Stimulated activated CD8-positive, alpha-beta memory T cell treated with anti-CD3 and anti-CD28 coated beads, Interleukin-15, amount 100 ng/mL, for 24 hours (primary cell): ENCODE measurements at places on chromosomes 16 and 17.
A peak's percentile ranks its signal among the peaks of the same experiment; 100 is the strongest.

DNA sequence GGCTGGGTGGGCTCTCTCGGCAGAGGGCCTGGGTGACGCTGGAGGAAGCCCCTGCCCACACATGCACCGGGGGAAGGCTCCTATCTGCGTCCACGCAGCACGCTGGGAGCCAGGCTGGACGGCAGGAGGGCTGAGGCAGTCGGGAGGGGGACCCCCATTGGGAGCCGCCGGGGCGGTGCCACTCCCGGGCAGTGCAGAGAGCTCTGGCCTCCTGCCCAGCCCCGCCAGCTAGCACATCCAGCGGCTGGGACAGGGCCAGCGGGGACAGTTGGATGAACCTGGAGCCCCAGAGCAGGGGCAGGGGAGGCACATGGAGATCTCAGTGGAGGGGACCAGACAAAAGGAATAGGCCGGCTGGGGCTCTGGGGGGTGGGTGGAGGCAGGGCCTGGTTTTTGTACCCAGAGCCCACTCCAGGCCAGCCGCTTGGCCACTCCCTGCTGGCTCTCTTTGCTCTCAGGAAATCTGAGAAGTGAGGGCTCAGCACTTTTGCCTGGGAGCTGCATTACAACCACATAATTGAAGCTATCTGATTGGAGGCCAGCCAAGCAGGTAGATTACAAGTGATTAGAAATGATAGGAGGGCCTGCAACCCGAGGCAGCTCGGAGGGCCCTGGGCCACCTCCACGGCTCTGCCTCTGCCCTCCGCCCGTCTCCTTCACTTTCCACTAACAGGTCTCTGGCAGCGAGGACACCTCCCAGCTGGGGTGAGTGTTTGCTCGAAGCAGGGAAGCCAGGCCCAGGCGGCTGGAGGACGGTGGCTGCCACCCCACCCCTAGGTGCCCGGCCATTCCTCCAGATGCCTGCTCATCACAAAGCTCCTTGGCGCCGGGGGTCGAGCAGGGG, 40.1 kb downstream of the ENGASE start:
- DNase-seq: no peak

DNA sequence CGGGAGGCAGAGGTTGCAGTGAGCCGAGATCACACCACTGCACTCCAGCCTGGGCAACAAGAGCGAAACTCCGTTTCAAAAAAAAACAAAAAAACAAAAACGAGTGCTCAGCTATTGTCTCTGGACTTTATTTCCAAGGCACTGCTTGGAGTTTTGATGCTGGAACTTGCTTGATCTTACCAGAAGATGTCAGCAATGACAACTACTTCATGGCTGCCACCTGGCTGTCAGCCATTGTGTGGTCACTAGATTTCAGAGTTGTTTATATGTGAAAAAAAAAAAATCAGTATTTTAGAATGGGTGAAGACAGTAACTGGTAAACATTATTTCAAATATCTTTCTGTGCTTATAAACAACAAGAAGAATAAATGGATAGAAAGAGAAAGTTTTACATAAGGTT, 26.3 kb upstream of the OR4D1 start:
- no peak for DNase-seq

DNA sequence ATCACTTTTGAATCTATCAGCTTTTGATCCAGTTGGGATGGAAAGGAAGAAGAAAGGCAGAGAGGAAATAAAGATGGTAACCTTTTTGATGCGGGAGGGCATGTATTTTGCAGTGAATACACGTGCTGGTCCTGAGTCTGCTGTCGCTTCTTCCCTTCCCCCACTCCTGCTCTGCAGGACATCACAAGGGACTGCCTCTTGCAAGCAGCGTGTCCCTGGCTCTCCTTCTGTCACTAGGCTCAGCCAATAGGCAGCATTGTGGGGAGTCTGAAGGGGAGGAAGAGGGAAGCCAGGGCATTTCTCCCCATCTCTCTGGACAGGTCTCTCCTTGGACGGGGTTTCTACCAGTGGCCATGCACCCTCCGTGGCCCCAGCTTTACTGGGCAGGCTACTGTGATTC, 15.7 kb upstream of the WFDC1 start:
- no peak for DNase-seq

- no peak for DNase-seq
Measured at GRCh38 chr16:89022051-89022836, 45.2 kb upstream of the CBFA2T3 start.

DNA sequence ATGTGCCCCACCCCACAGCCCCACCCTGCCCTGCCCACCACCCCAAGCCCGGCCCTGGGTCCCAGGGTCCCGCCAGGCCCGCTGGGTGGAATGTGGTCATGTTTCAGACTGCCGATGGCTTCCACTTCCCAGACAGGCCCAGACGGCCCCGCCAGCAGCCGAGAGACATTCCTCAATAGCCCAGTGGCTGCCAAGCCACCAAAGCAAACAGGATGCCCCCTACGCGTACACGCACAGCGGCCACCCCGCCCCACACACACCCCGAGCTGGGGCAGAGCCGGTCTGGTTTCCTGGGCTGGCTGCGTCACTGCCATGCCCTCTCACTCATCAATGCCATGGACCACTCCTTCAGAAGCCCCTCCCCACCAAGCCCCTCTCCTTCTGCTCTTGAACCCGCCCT, 1.2 kb upstream of the KRT17 start:
- DNase-seq: no peak

DNA sequence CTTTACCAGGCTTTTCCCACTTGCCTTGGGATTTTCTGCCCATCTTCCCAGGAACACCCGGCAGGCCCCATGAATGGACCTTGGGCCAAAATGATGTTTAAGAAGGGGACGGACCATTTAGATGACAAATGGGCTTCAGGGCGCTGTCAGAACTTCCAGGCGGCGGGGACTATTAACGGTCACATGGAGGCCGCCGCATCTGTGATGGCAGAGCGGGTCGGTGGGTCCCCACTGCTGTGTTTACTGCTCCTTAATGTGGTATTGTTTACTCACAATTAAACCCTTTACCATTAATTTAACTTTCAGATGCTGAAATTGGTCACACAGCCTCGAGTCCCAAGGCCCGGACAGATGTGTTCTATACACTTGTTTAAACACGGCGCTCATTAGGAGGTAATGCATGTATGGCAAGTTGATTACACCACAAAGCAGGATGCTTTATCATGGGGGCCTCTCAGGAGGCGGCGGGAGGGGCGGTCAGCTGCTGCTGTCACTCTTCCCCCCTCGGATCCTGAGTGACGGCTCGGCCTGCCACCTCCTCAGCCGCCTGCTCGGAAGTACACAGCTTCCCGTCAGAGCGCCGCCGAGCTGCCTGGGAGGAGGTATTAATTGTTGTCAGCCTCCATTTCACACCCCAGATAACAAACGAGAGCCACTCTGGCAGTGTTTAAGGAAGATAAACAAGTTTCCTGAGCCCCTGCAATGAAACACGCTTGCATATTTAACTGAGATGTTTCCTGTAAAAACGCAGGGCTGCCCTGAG, 83.9 kb upstream of the IRX3 start:
- no peak for DNase-seq

DNA sequence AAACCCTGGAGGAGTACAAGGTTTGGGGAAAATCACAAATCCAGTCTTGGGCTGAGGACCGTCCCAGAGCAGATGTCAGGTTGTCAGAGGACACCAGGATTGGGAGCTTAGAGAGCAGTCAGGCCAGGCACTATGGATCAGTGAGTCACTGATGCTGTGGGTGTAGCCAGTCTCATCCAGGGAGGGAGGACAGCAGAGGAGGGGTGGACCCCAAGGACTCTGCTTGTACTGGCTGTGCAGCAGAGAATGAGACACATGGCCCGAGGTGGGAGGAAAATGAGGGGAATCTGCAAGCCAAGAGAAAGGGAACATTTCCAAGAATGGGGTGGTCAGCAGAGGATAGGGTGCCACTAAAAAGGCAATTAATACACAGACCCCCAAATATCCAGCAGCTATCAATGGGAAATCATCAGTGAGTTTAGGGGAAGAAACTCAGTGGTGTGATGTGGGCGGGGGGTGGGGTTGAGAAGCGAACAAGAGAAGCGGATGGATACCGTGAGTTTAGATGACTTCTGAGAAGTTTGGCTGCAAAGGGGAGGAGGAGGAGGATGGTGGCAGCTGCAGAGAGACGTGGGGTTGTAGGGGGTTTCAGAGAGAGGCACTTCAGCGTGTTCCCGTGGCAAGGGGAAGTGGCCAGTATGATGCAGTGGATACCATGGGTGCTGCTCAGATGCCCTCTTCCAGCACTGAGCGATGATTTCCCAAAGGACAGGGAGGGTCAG, 43.9 kb downstream of the ARHGAP27 start:
- DNase-seq: no peak

GRCh38 chr17:19018600-19018950, 14.0 kb upstream of the FAM83G start:
- no peak for DNase-seq

GRCh38 chr16:48534601-48535340, 75.2 kb downstream of the N4BP1 start:
- no peak for DNase-seq

GRCh38 chr17:32757963-32758362, 119.0 kb downstream of the MYO1D start:
- no peak for DNase-seq

GRCh38 chr17:42026857-42027589, 7.1 kb downstream of the NKIRAS2 start:
- DNase-seq: no peak

DNA sequence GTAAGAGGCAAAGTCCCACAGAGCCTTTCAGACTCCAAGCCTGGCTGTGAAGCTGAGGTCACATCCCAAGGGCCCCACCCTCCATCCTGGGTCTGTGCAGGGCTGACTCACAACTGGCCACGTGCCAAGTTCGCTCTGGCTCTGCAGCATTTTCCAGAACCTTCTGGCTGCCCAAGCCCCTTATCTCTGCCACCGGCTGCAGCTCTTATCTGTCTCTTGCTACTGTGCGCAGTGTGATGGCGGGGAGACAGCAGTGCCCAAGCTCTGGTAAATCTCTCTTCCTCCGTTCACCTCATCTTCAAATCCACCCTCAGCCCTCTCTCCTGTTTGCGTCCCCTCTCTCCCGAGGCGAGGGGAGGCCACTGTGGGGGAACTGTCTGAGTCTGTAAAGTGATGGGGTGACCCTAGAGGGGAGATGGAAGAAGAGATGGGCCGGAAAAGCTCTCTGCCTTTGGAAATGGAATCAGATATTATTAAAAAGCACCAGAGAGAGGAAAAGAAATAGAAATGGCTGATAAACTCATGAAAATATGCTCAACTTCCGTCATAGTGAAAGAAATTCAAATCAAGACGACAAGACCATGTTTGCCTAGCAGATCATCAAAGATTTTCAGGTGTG, 162.7 kb upstream of the CDC42EP4 start:
- DNase-seq: no peak

GRCh38 chr17:28744104-28744971, 527 bp downstream of the TRAF4 start:
- DNase-seq: peak; percentile 60

DNA sequence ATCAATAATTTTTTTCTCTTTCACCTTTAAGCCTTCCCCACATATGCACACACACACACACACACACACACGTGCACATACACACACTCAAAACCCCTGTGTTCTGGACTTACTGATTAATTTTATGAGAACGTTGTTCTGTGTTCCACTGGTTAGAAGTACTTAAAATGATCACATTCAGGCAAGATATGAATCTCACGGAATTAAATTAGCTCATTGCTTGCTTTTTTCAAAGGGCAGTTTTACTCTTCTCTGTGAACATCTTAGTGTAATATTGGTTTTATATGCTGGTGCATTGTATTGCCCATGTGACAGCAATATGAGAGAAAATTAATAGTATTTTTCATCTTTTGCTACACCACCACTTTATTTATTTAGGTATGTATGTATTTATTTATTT, 377.3 kb upstream of the RBFOX1 start:
- no peak for DNase-seq

DNA sequence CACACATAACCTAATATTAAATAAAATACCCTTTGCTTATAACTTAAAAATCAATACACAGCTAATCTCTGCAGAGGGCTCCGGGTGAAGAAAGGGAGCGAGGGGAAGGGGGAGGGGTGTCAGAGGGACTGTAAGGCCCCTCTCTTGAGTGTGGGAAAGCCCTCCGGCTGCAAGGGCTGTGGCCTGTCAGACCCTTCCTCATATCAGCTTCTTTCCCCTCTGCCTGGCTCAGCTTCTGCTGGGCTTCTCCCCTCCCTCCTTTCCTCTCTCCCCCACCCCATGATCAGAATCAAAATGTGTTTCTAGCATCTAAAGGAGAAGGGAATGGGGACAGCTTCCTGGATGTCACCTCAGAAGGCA, 4.6 kb upstream of the SCRN2 start:
- no peak for DNase-seq

- DNase-seq: no peak
Measured at GRCh38 chr16:11412175-11412904, 67.1 kb downstream of the RMI2 start.

DNA sequence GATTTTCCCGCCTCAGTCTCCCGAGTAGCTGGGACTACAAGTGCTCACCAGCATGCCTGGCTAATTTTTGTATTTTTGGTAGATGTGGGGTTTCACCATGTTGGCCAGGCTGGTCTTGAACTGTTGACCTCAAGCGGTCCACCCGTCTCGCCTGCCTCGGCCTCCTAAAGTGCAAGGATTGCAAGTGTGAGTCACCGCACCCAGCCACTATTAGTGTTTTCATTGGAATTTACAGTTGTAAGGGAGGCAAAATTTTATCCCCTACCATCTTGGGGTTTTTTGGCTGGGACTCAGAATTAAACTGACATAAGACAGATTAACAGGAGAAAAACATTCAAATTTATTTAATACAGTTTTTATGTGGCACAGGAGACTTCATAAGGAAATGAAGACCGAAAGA, 12.3 kb upstream of the MYCBPAP start:
- no peak for DNase-seq

DNA sequence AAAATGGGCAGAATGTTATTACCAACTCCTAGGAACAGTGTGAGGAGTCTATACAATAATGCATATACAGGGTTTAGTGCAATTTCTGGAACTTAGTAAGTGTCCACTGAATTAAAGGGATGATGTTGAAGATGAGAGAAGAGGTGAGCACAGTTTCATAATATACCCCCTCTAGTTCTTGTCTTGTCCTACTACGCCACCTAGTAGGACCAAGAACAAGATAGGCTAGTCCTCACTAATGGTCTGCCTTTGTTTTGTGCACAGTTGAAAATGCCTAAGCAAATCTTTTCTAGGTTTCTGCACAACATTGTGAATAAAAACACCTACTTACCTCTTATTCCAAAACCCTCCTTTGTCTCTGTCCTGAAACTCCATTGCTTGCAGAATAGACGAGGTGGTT, 670.2 kb downstream of the CDH8 start:
- DNase-seq: no peak

GRCh38 chr16:24681793-24682192, 47.7 kb upstream of the TNRC6A start:
- DNase-seq: no peak
